ENCODE measurements at places on chromosomes 16 and 17.
A peak's percentile ranks its signal among the peaks of the same experiment; 100 is the strongest.

DNA sequence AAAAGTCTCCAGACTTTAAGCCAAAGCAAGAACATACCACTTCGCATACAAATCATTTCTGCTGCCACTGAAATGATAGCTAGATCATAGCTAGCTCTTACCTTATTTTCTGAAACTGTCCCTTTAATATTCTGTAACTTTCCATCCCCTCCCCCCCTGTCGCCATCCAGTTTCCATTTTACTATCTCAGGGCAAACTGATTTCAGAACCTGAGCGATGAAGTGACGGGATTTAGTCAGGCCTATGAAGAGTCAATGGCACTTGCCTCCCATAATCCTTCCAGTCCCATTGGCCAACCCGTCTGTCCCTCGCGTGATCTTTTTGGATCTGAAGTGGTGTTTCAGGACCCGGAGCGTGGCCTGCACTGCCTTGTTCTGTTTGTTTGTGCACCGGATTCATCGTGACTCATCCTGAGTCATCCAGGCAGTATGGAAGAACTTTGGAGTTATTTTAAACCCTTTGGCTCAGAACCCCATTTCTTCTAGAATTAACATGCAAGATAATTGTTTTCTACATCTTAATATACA is 199.8 kb upstream of the CHMP6 start:
- no peak for DNase-seq

DNA sequence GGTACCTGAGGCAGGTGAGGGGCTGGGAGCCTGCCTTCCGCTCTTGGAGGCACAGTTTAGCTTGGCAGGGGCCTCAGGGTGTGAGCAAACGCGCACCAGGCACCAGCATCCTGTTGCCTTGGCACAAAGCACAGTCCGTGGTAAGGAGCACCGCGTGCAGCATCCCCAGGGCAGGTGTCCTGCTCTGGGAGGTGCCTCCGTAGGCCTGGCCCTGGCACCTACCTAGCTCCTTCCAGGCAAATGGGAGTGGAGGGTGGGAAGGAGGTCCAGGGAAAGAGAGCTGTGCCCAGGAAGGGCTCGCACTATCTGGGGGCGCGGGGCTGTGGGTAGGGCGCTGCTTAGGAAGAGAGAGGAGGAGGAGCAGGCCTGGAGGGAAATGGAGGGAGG is 3.1 kb upstream of the GSE1 start:
- no peak for DNase-seq

- DNase-seq, result no peak
These were observed 5.9 kb downstream of the CD300LB start for GRCh38 chr17:74525465-74525725.

- DNase-seq, result no peak
These were observed 363.8 kb downstream of the PMP22 start for GRCh38 chr17:14901376-14901775.

DNA sequence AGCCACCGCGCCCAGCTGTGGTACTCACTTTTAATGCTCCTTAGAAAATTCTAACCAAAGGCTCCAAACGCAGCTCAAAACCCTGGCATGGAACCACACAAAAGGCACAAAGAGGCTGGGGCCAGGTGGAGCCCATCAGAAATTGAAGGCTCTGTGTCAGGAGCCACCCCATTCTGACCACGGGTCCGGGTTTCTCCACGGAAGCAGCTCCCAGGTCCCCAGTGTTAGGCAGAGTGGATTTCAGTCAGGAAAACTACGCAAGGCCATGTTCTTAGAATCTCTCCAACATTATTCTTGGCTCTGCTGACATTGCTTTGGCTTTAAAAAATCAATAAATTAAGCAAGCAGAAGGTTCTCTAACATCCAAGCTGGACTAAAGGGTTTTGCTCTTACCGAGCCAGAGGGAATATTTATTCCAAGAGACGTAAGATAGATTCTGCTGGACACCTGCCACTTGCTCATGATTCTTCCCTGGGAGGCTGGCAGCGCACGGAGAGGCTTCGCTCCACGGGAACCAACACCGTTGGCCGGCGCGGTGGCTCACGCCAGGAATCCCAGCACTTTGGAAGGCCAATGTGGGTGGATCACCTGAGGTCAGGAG is 93.5 kb downstream of the NXN start:
- DNase-seq, result no peak

DNA sequence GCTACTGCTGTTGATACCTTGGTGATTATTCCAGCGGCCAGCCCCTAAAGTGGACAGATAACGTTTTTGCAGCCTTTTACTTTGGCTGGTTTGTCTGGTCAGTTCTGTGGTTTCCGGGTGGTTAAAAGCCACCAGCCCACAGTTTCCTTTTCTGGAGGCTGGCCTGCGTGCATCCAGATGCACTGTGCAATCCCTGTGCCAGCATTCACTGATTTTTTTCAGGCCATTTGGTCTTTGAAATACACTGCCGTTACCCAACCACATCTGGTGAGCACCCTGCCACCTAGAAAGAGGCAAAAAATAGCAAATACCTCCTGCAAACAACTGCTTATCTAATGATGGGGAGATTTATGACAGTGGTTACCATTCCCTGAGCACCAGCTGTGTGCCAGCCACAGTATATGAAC is 797 bp downstream of the NUDT7 start:
- DNase-seq, result no peak

DNA sequence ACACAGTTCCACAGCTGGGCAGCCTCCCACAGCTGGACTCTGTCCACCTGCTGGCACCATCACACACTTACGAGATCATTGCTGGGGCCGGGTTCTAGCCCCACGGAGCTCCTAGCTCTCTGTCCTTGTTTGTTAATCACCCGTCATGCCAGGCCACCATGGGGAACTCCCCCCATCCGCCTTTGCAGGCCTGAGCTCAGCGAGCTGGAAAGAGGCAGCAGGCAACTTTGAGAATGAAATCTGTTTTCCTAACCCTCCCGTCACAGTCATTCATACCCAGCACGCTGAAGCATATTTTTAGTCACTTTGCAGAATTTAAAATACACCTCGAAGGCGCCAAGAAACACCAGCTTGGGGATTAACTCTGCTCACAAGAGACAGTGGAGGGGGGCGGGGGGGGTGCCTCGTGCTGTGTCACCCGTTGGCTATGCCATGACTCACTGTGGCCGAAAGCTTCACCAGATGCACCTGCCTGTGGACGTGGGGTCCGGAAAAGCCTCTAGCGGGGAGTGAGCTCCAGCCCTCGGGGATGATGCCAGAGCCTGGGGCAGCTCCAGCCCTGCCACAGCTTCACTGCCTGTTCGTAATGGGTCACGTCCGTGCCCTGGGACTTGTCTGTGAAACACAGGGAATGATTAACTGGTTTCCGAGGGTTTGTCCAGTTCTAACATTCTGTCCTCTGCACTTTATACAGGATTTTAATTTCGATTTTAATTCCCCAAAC is 1.4 kb upstream of the SPNS2 start:
- no peak for DNase-seq

- DNase-seq, result no peak
These were observed 23.4 kb downstream of the AXIN2 start for GRCh38 chr17:65537845-65538674.

DNA sequence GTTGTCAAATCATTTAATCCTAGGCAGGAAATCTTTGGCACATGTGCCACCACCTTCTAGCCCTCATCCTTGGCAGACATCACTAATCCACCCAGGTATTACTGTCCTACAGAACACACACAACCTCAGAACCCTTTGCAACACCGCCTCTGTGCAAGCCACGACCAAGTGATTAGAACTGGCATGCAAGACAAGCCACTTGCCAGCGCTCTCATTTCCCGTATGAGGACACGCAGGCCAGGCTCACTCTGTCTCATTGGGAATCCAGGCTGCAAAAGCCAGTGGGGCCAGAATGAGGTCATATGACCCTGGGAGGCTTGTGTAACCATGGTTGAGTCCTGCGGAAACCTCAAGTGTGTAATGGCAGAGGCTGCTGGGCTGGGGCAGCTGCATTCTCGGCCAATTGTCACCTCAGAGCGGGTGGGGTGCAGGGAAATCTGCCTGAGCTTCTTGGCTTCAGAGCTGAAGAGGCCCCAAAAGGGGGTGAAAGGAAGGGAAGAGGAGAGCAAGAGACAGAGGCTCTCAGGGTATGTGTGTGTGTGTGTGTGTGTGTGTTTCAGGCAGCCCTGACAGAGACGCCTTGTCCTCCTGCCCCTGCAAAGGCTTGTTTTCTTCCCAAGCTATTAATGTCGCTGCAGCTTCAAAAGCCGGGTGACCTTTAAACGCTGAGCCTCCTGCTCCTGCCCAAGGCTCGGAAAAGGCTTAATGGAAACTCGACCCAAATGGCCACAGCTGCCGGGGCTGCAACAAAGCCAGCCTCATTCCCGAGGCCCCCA is 43.2 kb upstream of the MRPS23 start:
- no peak for DNase-seq

- no peak for DNase-seq
These were observed 1.1 kb downstream of the ROGDI start for GRCh38 chr16:4801051-4801961.

- no peak for DNase-seq
These were observed 37.2 kb downstream of the PIK3R5 start for GRCh38 chr17:8928347-8928746.

DNA sequence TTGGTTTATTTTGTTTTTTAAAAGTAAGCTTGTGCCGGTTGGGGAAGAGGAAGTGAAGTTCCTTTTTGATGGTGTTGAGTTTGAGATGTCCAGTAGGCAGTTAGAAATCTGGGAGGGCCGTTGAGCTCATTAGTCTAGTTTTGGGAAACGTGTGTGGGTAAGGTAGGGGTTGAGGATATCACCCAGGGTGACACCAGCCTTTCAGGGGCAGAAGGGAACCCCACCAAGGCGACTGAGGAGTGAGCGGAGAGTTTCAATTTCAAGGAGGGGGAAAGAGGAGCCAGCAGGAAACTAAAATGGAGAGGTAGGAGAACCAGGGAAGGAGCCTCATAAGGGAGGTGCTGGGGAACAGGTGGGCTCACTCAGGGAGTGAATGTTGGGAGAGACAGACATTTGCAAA is 22.7 kb downstream of the HAPSTR1 start:
- no peak for DNase-seq

DNA sequence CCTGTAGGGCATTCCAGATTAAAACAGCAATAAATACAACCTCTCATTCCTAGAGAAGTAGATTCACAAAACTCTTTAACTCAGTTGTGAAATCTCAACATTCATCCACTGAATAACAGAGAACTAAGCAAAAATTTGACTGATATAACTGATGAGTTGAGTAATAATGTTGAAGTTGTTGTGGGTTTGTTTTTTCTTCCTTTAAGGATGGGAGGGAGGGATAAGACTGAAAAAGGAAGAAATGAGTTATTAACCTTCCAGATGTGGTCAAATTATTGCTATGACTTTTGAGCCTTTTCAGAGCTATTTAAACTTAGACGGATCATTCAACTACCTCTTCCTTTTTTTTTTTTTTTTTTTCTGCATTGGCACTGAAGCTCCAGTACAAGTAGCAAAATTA is 38.6 kb downstream of the SKAP1 start:
- DNase-seq, result no peak

DNA sequence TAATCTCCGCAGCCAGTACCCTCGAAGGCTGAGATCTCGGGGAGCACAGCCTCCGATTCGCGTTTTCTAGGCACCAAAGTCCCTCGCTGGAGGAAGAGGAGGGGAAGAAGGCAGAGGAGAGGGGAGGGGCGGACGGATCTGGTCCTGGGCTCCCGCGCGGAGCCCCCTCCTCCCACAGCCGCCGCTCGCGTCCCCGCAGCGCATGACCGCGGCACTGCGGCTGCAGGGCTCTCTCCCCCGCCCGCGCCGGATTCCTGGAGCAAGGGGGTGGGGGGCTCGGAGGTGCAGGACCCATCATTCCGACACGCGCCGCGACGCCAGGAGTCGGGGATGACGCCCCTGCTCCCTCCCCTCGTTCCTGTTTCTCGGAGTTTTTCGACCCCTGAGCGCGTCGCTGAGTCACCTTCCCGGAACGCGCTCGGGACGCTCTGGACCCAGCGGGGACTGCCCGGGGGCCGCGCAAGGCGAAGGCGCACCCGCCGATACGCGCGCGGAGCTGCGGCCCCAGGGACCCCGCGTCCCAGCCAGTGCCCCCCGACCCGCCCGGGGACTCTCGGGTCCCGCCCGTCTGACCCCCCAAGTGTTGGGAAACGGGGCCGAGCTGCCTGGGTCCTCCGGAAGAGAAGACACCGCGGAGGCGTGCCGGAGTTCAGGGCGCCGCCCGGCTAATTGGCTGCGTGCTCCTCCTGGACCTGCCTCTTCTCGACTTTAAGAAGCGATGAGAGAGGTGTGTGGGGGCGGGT is 1.4 kb upstream of the SPHK1 start:
- DNase-seq, result peak; percentile 82

- DNase-seq, result no peak
These were observed 9.4 kb upstream of the GNA13 start for GRCh38 chr17:65065906-65066305.

DNA sequence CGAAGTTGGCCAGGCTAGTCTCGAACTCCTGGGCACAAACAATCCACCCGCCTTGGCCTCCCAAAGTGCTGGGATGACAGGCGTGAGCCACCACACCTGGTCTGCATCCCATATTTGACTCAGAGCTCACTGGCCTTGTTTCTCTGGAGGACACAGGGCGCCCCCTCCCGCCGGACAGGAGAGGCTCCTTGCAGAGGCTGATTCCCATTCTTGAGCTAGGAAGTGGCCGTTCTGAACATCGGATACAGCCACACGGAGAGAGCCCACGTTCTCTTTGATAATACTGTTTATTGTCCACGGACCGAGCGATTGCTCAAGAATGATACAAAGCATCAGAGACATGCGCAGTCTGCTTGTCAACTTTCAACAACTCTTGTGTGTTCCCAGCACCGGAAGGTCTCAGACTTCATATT is 12.1 kb upstream of the USP36 start:
- no peak for DNase-seq

- no peak for DNase-seq
These were observed 1480.2 kb upstream of the CDH8 start for GRCh38 chr16:63516394-63516793.

DNA sequence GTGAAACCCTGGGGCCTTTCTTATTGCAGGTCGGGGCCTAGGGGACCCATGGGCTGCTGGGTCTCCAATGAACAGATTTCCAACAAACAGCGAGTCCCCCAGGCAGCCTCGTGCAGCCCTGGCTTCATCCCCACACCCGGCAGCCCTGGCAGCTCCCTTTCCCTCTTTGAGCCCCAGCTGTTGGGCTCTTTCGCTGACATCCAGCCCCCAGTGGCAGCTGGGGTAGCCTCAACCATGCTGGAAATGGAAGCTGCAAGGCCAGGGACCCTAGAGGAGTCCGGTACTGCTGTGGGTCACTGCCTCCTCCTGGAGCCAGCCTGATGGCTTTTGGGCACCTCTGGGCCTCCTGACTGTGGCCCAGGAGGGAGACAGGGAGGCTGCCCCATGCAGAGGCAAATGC is 5.9 kb downstream of the RPUSD1 start:
- DNase-seq, result no peak

DNA sequence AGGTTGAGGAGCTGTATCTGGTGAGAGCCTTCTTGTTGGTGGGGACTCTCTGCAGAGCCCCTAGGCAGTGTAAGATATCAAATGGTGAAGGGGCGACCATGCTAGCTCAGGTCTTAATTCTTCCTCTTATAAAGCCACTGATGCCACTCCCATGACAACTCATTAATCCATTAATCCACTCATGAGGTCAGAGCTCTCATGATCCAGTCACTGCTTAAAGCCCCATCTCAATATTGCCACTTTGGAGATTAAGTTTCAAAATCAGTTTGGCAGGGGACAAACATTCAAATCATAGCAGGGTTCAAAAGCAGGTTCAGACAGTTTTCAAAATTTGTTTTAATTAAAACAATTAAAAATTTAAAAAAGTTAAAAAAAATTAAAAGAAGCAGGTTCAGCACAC is 13.1 kb upstream of the SPECC1 start:
- DNase-seq, result peak; percentile 40

- no peak for DNase-seq
These were observed 10.7 kb upstream of the HSD3B7 start for GRCh38 chr16:30974348-30974747.
